ENCODE measurements at places on chromosomes 4 and X.

DNA sequence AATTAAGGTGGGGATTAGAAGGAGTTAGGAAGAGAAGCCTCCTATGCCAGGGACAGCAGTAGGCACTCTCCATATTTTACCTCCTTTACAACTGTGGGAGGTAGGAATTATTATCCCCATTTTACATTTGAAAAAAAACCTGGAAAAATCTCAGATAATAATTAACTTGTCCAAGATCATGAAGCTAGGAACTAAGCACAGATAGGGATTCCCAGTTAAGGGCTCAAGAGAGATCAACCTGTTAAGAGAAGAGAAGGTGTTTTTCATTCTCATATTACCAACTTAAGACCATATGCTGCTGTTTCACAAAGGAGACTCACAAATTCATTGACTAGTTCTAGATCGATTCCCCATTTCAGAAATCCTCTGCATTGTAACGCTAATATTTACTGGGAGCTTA, 16.1 kb upstream of the FAM47E start:
- no peak for DNase-seq

DNA sequence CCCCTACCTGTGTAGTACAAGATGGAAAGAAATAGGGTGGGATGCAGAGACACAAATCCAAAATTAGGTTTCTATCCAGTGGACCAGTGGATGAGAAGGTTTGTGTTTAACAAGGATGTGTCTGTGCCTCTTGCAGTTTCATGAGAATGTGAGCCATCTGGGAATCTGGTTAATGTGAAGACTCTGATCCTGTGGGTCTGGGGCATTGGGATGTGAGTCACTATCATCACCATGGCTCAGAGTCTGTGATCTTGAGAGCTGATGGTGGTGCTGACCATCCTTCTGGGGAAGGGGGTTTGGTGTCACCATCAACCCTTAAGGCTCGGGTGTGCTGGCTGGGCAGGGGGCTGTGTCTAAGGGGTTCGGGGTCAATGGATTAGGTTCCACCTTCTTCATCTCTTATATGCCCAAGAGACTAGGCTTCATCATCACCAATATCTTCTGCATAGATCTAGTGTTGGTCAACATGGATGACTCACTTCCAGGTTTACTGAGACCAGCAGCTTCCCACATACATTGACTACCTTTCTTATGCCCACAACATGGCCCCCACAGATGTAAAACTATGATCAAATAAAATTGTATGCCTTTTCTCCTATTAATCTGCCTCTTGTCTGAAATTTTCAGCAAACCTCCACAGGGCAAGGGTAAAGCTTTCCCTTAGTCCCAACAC, 65.7 kb upstream of the MID1 start:
- DNase-seq: no peak

GRCh38 chr4:48633657-48634056, 143.6 kb downstream of the ZAR1 start:
- DNase-seq: no peak

- no peak for DNase-seq
Observed at GRCh38 chrX:77975755-77976154, 6.3 kb upstream of the PGAM4 start.

GRCh38 chr4:142380052-142380602, 466.0 kb downstream of the INPP4B start:
- no peak for DNase-seq

DNA sequence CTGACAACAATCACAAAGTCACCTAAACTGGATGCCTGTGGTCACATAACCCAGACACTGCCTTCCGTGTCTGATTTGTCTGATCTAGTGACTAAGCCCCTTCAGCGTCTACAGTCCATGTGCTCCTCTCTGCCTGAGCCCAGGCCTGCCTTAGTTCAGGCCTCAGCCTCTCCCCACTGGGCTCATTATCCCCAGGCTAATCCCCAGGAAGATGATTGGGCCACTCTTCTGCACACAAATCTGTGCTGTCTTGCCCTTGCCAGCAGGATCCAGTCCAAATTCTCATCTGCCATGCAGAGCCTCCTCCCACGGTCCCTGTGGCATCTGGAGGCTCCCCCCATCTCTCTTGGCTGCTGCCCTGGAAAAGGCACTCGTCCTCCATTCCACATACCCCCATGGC, 96.5 kb downstream of the SLC2A9 start:
- DNase-seq: no peak

- DNase-seq: no peak
Observed at GRCh38 chr4:87105101-87105845, 115.1 kb downstream of the KLHL8 start.

- DNase-seq: peak; percentile 14
Observed at GRCh38 chr4:98448908-98449307, 187.7 kb downstream of the RAP1GDS1 start.

GRCh38 chr4:185093603-185094002, 49.5 kb upstream of the SLC25A4 start:
- no peak for DNase-seq

Measured in activated CD4-positive, alpha-beta T cell treated with anti-CD3 and anti-CD28 coated beads for 48 hours (primary cell).